Right atrium auricular region (tissue), 2 donors: ENCODE measurements at places on chromosomes 4 and X. TPM values are rescaled to one million over a fixed set of nuclear protein-coding genes. Genes with fewer than 3 reads are reported as not detected.

- H3K4me3 ChIP-seq = no peak overlapping the region
- no peaks in the 10 kb centered on the region for H3K36me3 ChIP-seq
- no peak overlapping the region for H3K27ac ChIP-seq
- H3K4me1 ChIP-seq = no peaks in the 10 kb centered on the region
- H3K27me3 ChIP-seq = no peaks in the 10 kb centered on the region
These were observed 11.7 kb downstream of the CTAG1B start for GRCh38 chrX:154607370-154607769.

GRCh38 chr4:153152501-153153338 is 51.5 kb upstream of the TRIM2 start:
- H3K4me3 ChIP-seq = peak overlapping the region; percentile 37
- no peaks in the 10 kb centered on the region for H3K27me3 ChIP-seq
- DNase-seq = no peak
- H3K27ac ChIP-seq = peak overlapping the region; percentile 19
- H3K36me3 ChIP-seq = no peaks in the 10 kb centered on the region

The UGT2B17 gene
- not detected for total RNA-seq

GRCh38 chrX:1591863-1592469 is 562 bp downstream of the AKAP17A start:
- peaks cover 31% of the 10 kb centered on the region for H3K36me3 ChIP-seq
- H3K27me3 ChIP-seq = no peaks in the 10 kb centered on the region
- H3K4me1 ChIP-seq = no peaks in the 10 kb centered on the region

- peak overlapping the region; percentile 10 for H3K27ac ChIP-seq
- DNase-seq = no peak
- H3K4me1 ChIP-seq = peaks cover 6% of the 10 kb centered on the region
- no peak overlapping the region for H3K4me3 ChIP-seq
- H3K27me3 ChIP-seq = no peaks in the 10 kb centered on the region
These were observed 74.9 kb upstream of the GUCY1A1 start for GRCh38 chr4:155591738-155592143.

The ETDB gene
- total RNA-seq = not detected

DNA sequence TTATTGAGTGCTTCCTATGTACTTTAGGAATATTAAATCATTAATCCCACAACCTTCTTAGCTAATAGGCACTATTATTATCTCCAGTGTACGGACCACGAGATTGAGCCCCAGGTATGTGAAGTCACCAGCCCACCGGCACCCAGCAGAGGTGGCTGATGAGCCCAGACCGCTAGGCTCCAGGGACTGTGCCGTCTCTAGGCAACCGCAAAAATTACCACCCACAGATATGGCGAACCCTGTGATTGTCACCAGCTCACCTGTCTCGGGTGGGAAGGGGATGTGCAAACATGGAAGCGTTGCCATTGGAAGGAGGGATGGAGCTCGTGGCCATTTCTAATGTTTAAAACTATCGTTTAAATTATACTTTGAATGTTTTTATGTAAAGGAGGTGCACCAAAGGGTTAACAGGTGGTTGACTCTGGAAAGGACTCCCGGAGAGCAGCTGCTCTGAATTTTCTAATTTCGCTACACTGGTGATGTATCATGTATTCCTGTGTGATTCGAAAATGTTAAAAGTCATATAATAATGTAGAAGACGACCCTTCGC is 21.0 kb upstream of the JAKMIP1 start:
- no peak overlapping the region for H3K27ac ChIP-seq
- H3K4me3 ChIP-seq = peak overlapping the region; percentile 15
- no peak for DNase-seq

The PTCHD1 gene
- total RNA-seq = 0.20 TPM

The TLR6 gene
- total RNA-seq = 2.3 TPM

DNA sequence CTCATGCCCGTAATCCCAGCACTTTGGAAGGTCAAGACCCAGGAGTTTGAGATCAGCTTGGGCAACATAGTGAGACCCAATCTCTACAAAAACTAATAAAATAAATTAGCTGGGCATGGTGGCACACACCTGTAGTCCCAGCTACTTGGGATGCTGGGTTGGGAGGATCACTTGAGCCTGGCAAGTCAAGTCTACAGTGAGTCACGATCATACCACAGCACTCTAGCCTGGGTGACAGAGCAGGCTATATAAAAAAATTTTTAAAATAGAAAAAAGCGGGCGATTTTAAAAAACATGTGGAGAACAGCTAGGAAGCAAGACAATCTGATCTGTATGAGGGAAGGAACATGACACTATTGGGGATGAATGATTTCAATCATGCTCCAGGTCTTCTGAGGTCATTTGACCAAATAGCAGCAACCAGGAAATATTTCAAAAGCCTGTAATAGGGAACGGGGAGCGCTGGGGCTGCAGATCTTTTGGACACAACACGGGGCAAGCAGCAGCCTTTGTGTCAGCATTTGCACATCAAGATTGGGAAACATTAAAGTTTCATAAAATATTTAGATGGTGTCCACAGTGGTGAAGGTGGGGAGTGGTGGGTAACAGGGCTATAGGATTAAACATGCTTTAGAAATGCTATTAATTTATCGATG is 48.3 kb upstream of the GUCY1A1 start:
- H3K36me3 ChIP-seq = no peaks in the 10 kb centered on the region
- H3K27me3 ChIP-seq = no peaks in the 10 kb centered on the region
- H3K4me1 ChIP-seq = peaks cover 4% of the 10 kb centered on the region
- no peak overlapping the region for H3K27ac ChIP-seq
- no peak overlapping the region for H3K4me3 ChIP-seq
- no peak for DNase-seq

The EFNB1 gene
- 42.4 TPM for total RNA-seq

- H3K36me3 ChIP-seq = no peaks in the 10 kb centered on the region
- no peak for DNase-seq
- H3K4me3 ChIP-seq = no peak overlapping the region
- no peak overlapping the region for H3K27ac ChIP-seq
- H3K27me3 ChIP-seq = no peaks in the 10 kb centered on the region
- H3K4me1 ChIP-seq = no peaks in the 10 kb centered on the region
These were observed 129.2 kb upstream of the PAK3 start for GRCh38 chrX:110966839-110967238.

DNA sequence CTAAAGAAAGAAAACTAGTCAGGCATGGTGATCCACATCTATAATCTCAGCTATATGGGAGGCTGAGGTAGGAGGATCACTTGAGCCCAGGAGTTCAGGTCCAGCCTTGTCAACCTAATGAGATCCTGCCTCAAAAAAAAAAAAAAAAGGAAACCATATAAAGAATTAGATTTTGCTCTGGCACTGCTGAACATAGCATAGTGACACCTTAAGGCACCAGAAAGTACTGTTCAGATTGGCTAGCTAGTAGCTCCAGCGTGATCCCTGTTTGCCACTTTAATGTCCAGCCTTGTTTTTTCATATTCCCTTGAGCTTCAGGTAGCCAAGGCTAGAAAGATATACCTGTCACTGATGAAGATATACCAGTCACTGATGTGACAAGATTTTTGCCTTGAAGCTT is 34.1 kb downstream of the EXOC1 start:
- DNase-seq = no peak
- H3K36me3 ChIP-seq = peaks cover 28% of the 10 kb centered on the region
- no peaks in the 10 kb centered on the region for H3K27me3 ChIP-seq
- H3K27ac ChIP-seq = no peak overlapping the region

The SEC31A gene
- 116 TPM for total RNA-seq

GRCh38 chr4:25928379-25929297 is 14.6 kb downstream of the SMIM20 start:
- DNase-seq = no peak
- no peaks in the 10 kb centered on the region for H3K4me1 ChIP-seq
- H3K27ac ChIP-seq = peak overlapping the region; percentile 34
- H3K4me3 ChIP-seq = no peak overlapping the region
- no peaks in the 10 kb centered on the region for H3K36me3 ChIP-seq
- no peaks in the 10 kb centered on the region for H3K27me3 ChIP-seq

GRCh38 chr4:143199503-143199902 is 14.8 kb downstream of the USP38 start:
- peaks cover 64% of the 10 kb centered on the region for H3K36me3 ChIP-seq
- no peak overlapping the region for H3K27ac ChIP-seq
- no peak for DNase-seq
- H3K4me1 ChIP-seq = no peaks in the 10 kb centered on the region
- H3K27me3 ChIP-seq = no peaks in the 10 kb centered on the region

The IL2 gene
- total RNA-seq = not detected

DNA sequence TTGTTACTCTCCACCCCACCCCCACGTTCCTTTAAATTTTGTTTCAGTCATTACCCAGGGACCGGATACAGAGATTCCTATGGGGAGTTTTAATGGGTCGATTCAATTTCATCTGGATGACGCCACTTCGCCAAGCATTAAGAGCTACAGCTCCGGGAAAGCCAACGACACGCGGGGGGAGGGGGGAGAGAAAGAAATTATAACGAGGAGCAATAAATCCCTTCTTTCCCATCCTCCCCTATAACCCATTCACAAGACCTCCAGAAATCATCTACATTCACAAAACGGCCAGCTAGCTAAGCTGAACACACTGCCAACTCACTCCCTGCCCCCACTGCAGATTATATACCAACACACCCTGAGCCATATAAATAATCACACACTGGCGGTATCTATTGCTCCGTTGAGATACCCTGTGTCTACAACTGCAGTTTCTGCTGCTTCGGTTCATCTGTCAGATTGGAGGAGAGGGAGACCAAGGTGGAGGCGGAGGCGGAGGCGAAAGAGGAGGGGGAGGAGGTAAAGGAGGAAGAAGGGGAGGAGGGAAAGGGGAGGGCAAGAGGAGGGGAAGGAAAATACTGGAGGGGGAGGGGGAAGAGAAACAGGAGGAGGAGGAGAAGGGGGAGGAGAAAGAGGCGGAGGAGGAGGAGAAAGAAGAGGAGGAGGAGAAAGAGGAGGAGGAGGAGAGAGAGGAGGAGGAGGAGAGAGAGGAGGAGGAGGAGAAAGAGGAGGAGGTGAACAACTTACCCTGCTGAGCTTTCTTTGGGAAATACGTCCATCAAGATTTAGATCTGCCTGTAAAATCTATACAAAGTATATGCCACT is 113.9 kb upstream of the VAMP7 start:
- no peaks in the 10 kb centered on the region for H3K36me3 ChIP-seq
- no peaks in the 10 kb centered on the region for H3K4me1 ChIP-seq
- DNase-seq = no peak
- peak overlapping the region; percentile 72 for H3K27ac ChIP-seq

DNA sequence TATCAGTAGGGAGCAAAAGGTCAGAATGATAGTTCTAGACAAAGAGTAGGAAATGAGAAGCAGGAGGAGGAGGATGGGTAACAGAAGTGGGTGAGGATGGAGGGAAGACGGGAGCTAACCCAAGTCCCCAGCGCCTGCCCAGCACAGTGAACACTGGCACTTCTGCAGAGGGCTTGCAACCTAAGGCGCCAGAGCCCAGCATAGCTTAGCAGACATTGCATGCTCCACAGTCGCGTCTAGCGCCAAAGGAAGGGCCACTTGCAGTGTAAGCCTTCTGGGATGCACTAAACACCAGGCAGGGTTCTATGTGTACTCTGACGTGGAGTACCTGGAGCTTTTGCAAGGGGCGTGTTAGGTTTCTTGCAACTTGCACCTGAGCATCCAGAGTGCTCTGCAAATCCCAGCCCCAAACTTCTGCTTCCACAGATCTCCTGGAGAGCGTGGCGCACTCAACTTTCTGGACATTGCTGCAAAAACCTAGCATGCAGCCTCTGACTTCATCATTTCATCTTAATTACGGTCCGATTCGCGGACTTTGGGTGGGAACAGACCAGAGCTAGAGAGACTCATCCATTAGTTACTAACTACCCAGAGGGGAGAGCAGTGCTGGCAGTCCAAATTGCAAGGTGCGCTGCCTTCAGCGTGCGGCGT is 46.5 kb upstream of the NKAP start:
- H3K36me3 ChIP-seq = no peaks in the 10 kb centered on the region
- H3K4me1 ChIP-seq = peaks cover 17% of the 10 kb centered on the region
- no peak overlapping the region for H3K4me3 ChIP-seq
- no peak for DNase-seq

The SSX2 gene
- not detected for total RNA-seq

The LRIT3 gene
- total RNA-seq = not detected

The GAGE12D gene
- total RNA-seq = not detected

DNA sequence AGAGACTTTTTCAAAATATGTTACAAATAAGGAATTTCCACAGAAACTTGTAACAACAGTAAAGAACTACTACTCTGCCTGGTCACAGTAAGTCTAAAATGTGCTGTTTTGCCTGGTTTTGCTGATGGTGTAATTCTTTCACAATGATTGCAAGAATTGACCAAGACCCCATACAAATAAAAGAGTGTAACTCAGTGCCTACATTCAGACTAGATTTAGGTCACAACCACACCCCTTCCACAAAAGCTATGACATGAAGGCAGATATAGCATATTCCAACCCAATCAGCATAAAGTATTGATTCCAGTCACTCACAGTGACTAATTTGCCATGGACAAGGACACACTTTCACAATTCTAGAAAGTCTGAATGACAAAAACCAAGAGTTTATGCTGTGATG is 53.7 kb upstream of the TMPRSS11F start:
- H3K36me3 ChIP-seq = no peaks in the 10 kb centered on the region
- H3K4me3 ChIP-seq = no peak overlapping the region
- H3K27me3 ChIP-seq = no peaks in the 10 kb centered on the region
- DNase-seq = no peak
- H3K4me1 ChIP-seq = no peaks in the 10 kb centered on the region

The CCSER1 gene
- 11.8 TPM for total RNA-seq

DNA sequence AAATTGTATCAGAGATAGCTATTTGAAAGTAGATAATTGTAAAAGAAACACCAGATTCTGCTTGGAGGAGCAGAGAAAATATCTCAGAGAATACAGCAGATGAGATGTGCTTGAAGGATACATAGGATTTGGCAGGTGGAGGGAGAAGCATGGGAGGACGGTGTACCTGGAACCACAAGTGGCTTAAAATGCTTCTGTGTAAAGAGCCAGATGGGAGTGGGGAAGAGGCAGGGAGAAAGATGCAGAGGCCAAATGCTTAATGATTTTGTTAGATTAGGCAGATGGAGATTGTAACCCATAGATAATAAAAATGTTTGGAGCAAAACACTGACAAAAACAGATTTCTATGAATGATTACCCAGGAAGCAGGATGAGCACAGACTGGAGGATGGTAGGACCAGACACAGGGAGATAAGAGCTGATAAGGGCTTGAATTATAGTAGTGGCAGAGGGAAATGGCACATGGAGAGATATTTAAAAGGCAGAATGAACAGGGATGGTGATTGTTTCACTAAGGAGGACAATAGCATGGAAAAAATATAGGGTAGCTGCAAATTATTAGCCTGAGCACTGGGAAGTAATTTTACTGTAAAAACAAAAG is 145.7 kb upstream of the TBC1D9 start:
- no peaks in the 10 kb centered on the region for H3K36me3 ChIP-seq
- no peak for DNase-seq
- no peaks in the 10 kb centered on the region for H3K27me3 ChIP-seq
- peaks cover 5% of the 10 kb centered on the region for H3K4me1 ChIP-seq
- no peak overlapping the region for H3K27ac ChIP-seq

DNA sequence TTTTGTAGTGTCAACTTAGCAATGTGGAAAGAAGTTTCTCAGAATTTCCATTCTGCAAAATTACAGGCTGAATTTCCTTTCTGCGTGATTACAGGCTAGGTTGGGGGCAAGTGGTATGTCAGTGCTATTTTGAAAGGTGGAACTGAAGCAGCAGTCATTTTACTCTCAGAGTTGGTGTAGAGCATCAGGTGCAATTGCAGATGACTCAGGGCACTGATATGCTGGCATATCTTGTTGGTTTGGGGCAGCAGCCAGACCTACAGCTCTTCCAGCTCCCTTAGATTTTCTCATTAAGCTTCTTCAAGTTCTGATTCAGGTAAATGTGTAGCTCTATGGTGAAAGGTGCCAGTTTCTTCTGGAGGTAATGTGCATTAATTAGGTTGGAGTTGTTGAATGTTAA is 930.7 kb upstream of the PCDH10 start:
- no peak for DNase-seq
- H3K27me3 ChIP-seq = no peaks in the 10 kb centered on the region
- H3K4me3 ChIP-seq = no peak overlapping the region
- no peaks in the 10 kb centered on the region for H3K4me1 ChIP-seq
- no peaks in the 10 kb centered on the region for H3K36me3 ChIP-seq
